ENCODE measurements at places on chromosomes 3 and 15. TPM values are rescaled to one million over a fixed set of nuclear protein-coding genes. Genes with fewer than 3 reads are reported as not detected.

DNA sequence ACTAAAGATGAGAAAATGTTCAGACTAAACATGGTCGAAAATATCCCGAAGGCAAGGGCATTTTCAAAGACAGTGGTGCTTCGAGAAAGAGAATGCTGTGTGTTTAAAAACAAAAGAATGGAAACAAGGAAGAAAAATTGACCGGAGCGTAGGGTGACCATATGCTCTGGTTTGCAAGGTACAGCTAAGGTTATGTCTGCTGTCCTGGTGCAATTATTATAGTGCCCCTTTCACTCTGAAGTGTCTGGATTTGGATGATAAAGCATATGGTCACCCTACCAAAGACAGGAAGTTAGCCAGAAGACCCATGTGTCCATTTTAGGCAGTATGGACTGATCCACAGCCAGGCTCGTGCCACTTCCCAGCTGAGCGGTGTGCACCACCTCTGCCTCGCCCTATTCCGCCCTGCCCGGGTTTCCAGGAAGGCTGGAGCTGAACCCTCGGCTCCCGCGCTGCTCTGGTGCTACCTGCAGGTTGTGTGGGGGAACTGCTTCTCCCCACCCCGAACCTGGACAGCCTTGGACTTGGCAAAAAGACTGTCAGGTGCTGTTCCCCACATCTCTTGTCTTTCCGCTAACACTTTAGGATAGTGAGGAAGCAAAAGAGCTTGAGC, 25.2 kb downstream of the GOLGA6D start:
- peak; percentile 70 for DNase-seq

- DNase-seq, result no peak
These were observed 30.4 kb downstream of the RASGRF1 start for GRCh38 chr15:79060175-79060574.

Gene CNTN3
- total RNA-seq, result 3.4 TPM

Gene RSL24D1
- 64.9 TPM for total RNA-seq

Gene RYR3
- 15.6 TPM for total RNA-seq

Data from aorta (tissue), 5 donors.